ENCODE measurements at places on chromosomes 11 and 22. TPM values are rescaled to one million over a fixed set of nuclear protein-coding genes. Genes with fewer than 3 reads are reported as not detected.

- DNase-seq: no peak
- no peaks in the 10 kb centered on the region for H3K27me3 ChIP-seq
- no peaks in the 10 kb centered on the region for H3K36me3 ChIP-seq
- no peak overlapping the region for H3K27ac ChIP-seq
- no peak overlapping the region for H3K4me3 ChIP-seq
Measured at GRCh38 chr11:78200553-78200952, 11.8 kb downstream of the USP35 start.

DNA sequence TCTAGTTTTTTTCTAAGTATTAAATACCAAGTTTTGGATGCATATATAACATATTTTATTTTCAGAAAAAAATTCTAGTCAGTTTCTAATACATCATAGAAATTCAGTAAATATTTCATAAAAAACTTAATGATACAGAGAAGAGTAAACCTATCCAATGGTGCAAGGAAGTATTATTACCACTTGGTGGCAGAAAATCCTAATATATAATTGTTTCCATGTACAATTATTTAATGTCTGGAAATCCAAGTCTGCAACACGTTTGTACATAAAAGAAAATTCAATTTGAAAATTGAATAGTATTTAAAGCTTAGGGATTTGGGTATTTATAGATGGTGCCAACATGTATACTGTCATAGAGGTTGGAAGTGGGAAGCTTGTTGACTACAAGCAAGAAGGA, 127.0 kb downstream of the TRPC6 start:
- no peaks in the 10 kb centered on the region for H3K27me3 ChIP-seq
- no peaks in the 10 kb centered on the region for H3K36me3 ChIP-seq
- H3K4me3 ChIP-seq: no peak overlapping the region
- no peaks in the 10 kb centered on the region for H3K4me1 ChIP-seq
- H3K27ac ChIP-seq: no peak overlapping the region

DNA sequence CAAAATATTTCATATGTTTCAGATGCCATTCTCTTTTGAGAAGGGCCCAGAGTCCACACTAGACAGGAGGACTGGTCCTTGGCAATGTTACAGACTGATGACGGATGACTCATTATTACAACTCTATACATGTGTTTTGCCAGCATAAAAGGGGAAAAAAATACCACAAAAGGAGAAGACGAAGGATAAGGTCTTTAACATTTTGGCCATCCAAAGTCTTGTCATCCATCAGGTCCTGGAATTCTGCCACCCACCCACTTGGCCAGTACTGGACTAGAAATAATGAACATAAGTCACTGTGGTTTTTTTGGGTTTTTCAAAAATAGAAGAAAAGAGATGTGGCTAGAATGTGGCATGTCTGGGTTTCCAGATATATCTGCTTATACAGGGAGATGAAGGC, 57.7 kb upstream of the BDNF start:
- peaks cover 46% of the 10 kb centered on the region for H3K27me3 ChIP-seq
- DNase-seq: no peak
- no peaks in the 10 kb centered on the region for H3K4me1 ChIP-seq
- H3K4me3 ChIP-seq: no peak overlapping the region

DNA sequence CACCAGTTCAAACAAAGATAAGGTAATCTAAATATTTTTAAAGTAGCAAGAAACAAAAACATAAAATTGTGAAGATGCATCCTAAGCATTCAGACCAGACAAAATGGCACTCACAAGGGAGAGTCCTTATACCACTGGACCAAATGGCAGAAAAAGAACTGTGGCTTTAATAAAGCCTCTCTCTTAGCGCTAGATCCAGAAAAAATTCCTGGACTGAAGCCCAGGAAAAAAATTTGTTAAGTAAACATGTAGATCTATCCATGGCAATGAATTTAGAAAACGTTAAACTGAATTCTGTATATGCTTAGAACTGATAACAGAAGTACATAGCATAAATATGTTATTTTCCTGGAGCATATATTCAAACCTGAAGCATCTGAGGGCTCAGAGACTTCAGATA, 11.8 kb upstream of the CD59 start:
- H3K36me3 ChIP-seq: peaks cover 36% of the 10 kb centered on the region
- H3K27me3 ChIP-seq: no peaks in the 10 kb centered on the region
- no peak overlapping the region for H3K4me3 ChIP-seq
- no peak for DNase-seq
- no peaks in the 10 kb centered on the region for H3K4me1 ChIP-seq
- no peak overlapping the region for H3K27ac ChIP-seq

- no peak overlapping the region for H3K4me3 ChIP-seq
- no peak for DNase-seq
- no peak overlapping the region for H3K27ac ChIP-seq
- H3K4me1 ChIP-seq: peaks cover 7% of the 10 kb centered on the region
Measured at GRCh38 chr11:82527081-82527584, 206.5 kb downstream of the FAM181B start.

GRCh38 chr11:109039611-109040010, 374.7 kb downstream of the DDX10 start:
- no peak for DNase-seq
- H3K36me3 ChIP-seq: no peaks in the 10 kb centered on the region
- no peaks in the 10 kb centered on the region for H3K27me3 ChIP-seq
- no peak overlapping the region for H3K27ac ChIP-seq
- H3K4me1 ChIP-seq: no peaks in the 10 kb centered on the region

Gene OR51B5
- total RNA-seq: not detected

GRCh38 chr11:74953451-74953850, 4.4 kb downstream of the SPCS2 start:
- H3K36me3 ChIP-seq: peaks cover 18% of the 10 kb centered on the region
- no peaks in the 10 kb centered on the region for H3K27me3 ChIP-seq
